ENCODE measurements at places on chromosomes 13 and 19.
A peak's percentile ranks its signal among the peaks of the same experiment; 100 is the strongest.

DNA sequence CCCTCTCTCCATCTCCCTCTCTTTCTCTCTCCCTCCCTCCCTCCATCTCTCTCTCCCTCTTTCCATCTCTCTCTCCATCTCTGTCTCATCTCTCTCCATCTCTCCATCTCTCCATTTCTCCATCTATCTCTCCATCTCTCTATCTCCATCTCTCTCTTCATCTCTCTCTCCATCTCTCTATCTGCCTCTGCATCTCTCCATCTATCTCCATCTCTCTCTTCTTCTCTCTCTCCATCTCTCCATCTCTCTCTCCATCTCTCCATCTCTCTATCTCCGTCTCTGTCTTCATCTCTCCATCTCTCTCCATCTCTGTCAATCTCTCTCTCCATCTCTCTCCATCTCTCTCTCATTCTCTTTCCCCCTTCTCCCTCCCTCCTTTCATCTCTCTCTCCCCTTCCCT is 56.1 kb upstream of the NFIC start:
- DNase-seq, result no peak

- DNase-seq, result no peak
Observed at GRCh38 chr13:36520111-36520510, 87.8 kb downstream of the CCNA1 start.

- DNase-seq, result peak; percentile 14
Observed at GRCh38 chr13:32267836-32268439, 47.2 kb downstream of the ZAR1L start.

GRCh38 chr13:74136084-74136658 is 2.0 kb upstream of the KLF12 start:
- peak; percentile 5 for DNase-seq

DNA sequence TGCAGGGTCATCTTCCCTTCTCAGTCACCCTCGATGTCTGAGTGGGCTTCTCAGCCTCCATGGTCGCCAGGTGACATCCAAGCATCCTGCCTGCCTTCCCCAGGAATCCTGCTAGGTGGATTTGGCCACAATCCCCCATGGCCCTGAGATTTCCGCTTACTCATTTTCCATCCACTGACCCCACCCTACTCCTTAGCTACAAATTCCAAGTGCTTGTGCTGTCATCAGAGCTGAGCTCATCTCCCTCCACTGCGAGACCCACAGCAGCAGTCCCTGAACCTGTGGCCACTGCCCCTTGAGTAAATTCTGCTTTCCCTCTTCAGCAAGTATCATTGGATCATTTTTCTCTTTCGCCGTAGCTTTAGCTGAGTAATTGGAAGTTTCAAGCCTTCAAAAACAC is 90.5 kb upstream of the ANKRD10 start:
- no peak for DNase-seq

- DNase-seq, result no peak
Observed at GRCh38 chr13:73000027-73000674, 58.7 kb upstream of the KLF5 start.

- no peak for DNase-seq
Observed at GRCh38 chr13:113283904-113284303, 13.1 kb upstream of the LAMP1 start.

DNA sequence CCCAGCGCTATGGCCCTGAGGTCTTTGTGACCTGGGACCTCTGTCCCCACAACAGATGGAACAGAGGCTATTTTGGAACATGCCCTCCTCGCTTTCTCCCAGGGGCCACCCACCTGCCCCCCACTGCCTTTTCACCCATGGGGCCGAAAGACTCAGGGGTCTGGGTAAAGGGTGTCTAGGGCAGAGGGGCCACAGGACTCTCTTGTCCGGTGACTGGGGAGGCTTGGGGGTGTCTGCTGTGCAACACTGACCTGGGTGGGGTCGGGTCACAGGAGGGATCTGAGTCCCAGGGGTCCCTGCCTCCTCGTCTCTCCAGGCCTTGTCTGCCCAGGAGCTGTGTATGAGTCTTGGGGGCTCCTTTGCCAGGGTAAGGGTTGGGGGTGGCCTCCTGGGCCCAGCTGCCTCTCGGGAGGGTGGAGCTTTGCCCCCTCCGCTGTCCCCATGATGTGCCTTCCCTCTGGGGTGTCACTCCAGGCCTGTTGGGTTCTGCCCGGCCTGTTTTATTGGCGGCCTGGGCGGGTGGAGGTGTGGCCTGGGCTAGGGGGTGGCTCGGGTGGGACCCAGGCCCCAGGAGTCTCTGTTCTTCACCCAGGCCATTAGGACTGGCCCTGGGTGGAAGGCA is 2.1 kb downstream of the ARID3A start:
- no peak for DNase-seq

- no peak for DNase-seq
Observed at GRCh38 chr13:59621773-59622172, 542.0 kb downstream of the DIAPH3 start.

GRCh38 chr13:31794452-31794851 is 55.1 kb downstream of the RXFP2 start:
- DNase-seq, result no peak

GRCh38 chr13:109379930-109380329 is 406.5 kb downstream of the IRS2 start:
- DNase-seq, result no peak

GRCh38 chr13:103130681-103131210 is 64.5 kb upstream of the SLC10A2 start:
- no peak for DNase-seq

GRCh38 chr19:54399189-54399588 is 16.1 kb upstream of the TTYH1 start:
- DNase-seq, result no peak

- no peak for DNase-seq
Observed at GRCh38 chr13:95914991-95915501, 138.2 kb downstream of the UGGT2 start.

- DNase-seq, result no peak
Observed at GRCh38 chr19:42428676-42429075, 1.5 kb upstream of the LIPE start.

Measured in activated CD8-positive, alpha-beta memory T cell treated with anti-CD3 and anti-CD28 coated beads for 1 hour (primary cell).